ENCODE measurements at places on chromosomes 2 and 18. TPM values are rescaled to one million over a fixed set of nuclear protein-coding genes. Genes with fewer than 3 reads are reported as not detected.
A peak's percentile ranks its signal among the peaks of the same experiment; 100 is the strongest.

DNA sequence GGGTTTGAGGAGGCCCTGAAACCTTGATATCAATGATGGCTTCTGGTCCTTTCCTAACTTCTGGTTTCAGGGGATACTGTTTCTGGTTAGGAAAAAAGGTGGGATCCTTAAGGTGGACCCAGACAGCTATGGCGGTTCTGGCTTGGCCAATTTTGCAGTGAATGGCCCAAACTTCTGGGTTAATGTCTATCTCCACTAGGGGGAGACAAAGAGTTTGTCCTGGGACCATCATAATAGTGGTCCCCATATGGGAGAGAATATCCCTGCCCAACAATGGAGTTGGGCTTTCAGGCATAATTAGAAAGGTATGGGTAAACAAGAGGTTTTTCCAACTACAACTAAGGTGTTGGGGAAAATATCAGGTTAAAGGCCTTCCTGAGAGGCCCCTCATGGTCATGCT lies 273.5 kb downstream of the CALCRL start:
- no peak for DNase-seq

DNA sequence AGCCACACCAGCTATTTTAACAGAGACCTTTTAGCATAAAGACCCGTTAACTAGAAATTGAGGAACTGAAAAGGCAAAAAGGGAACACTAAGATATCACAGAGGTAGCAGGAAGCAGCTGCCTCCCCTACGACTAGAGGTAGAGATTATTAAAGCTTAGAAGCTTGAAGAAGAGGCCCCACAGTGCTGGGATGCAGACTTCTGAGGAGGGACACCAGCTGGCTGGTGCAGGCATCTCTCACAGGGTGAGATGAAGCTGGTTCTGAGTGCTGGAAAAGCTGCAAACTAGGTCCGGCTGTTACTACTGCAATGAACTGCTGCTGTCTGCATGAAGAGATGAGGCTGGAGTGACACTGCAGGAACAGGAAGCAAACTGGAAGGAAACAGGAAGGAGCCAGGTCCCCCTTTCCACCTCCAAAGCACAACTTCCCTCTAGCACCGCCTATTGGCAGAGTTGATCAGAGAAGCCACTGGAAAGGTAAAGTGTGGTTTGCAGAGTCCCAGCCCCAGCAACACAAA lies 61.2 kb upstream of the MRPS9 start:
- DNase-seq = no peak

- no peak for DNase-seq
These were observed 690.5 kb downstream of the ADCYAP1 start for GRCh38 chr18:1595195-1595594.

The AKAIN1 gene
- not detected for total RNA-seq

The VIT gene
- total RNA-seq = not detected

The CASP10 gene
- total RNA-seq = 23.0 TPM

The TTN gene
- 2.1 TPM for total RNA-seq

GRCh38 chr18:44841752-44842587 lies 161.3 kb downstream of the SETBP1 start:
- no peak for DNase-seq

The LBX2 gene
- 1.5 TPM for total RNA-seq

DNA sequence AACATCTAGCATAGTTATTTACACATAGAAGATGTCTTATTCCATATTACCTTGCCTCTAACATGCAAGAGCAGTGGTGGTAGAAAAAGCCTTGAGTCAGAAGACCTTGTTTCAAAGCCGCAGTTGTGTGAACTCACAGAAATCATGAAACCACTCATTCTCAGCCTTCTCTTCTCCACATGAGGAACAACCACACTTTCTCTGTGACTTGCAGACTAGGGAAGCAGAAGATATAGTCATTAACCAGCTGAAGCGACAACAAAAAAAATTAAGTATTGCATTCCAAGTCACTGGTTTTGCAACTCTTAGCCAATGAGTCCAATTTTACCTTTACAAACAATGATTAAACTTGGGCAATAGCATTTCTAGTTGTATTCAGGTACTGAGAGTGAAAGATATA lies 19.0 kb downstream of the TWSG1 start:
- DNase-seq = no peak

DNA sequence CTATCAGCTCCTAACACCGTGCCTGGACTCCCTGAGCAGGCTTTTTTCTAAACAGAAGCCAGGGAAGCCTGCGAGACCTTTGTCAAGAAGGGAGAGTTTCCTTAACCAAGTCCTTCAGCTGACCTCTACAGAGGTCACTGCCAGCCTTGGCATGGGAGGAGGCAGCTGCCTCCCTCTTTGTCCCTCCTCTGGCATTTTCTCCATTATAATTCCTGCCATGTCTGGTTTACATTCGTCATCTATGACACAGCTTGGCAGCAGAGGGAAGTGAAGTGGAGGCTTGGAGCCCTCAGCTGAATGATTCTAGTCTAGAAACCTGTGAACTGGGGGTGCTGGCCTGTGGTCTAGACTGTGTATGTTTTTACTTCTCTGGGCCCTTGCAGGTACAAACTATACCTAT lies 22.5 kb downstream of the LIPG start:
- no peak for DNase-seq

GRCh38 chr2:196113061-196113974 lies 44.7 kb upstream of the DNAH7 start:
- DNase-seq = no peak

- DNase-seq = no peak
These were observed 328.5 kb downstream of the AGPS start for GRCh38 chr2:177721087-177721486.

DNA sequence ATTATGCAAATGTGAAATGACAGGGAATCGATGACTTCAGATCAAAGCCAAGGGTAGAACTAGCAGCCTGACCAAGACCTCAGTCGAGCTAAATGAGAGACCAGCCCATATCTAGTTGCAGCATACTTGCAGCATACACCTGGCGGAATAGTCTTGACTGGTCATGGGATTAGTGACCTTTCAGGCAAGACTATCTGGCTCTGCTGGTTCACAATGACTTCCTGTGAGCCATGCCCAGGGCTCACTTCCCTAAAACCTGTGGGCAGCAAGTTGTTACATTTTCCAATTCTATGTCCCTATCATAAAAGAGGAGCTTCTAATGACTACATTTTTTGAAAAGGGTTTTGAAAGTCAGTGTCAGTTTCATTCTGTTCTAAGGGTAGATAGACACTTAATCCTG lies 1624.9 kb upstream of the CELF4 start:
- DNase-seq = no peak

DNA sequence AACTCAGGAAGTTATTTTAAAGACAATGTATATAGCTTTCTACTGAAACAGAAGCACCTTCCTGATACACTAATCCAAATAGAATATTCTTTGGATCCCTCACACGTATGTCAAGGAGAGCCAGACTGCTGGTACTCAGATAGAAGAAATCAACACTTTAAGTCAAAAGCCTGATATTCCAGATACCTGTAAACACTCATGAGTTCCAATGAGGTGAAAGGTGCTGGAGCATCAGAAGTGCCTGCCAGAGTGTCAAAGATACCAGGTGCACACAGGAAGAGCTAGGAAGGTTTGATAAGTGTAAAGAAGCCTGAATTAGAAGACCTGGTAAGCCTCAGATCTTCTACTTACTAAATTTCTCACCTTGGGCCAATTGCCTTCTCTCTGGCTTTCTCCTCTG lies 226.3 kb upstream of the SP5 start:
- no peak for DNase-seq

GRCh38 chr2:172329774-172330671 lies 97.4 kb upstream of the ITGA6 start:
- no peak for DNase-seq

The CDH19 gene
- not detected for total RNA-seq

- peak; percentile 46 for DNase-seq
These were observed 75.5 kb upstream of the ODC1 start for GRCh38 chr2:10523406-10524189.

DNA sequence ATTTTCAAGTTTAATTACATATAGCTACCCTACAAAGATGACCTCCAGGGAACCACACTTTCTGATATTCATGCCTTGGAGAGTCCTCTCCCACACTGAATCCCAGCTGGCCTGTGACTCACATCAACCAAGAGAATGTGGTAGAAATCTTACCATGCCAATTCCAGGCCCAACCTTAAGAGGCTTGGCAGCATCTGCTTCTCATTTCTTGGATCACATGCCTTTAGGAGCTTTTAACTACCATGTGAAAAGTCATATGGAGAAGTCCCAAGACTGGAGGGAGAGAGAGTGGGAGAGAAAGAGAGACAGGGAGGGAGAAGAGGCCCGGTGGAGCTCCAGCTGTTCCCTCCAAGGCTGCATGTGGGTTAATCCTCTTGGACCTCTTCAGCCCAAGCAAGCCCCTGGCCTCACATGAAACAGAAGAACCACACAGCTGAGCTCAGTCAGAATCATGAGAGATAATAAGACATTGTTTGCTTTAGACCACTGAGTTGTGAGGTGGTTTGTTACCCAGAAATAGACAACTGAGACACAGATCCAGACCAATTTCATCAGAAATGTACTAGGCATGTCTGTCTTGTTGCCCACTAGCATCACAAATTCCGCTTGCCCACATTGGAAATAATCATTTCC lies 190.7 kb downstream of the MTCL1 start:
- no peak for DNase-seq

The STPG4 gene
- 0.29 TPM for total RNA-seq

DNA sequence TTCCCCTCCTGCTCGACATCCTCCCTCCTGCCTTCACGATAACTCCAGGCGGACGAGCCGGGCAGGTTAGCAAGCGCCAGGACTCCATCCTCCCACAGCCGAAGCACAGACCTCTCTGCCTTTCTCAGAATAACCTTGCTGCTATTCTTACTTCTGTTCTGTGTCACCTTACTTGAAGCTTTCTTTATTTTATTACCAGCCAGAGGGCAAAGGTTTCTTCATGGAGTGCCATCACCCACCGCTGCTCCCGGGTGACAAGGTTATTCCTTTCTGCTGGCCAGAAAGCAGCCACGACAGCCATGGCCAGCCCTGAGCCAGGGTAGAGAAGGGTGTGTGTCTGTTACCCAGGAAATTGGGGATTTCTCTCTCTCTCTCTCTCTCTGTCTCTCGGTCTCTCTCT lies 227.1 kb downstream of the ANAPC1 start:
- no peak for DNase-seq

The RABL2A gene
- 9.5 TPM for total RNA-seq

The NOSTRIN gene
- total RNA-seq = not detected

The CYP1B1 gene
- total RNA-seq = 90.3 TPM

GRCh38 chr2:39623917-39624316 lies 41.8 kb upstream of the TMEM178A start:
- DNase-seq = no peak

- no peak for DNase-seq
These were observed 119.2 kb upstream of the ACVR1C start for GRCh38 chr2:157747695-157748370.

GRCh38 chr2:70083344-70084156 lies 3.7 kb upstream of the PCBP1 start:
- DNase-seq = no peak

The PSMA8 gene
- 1.3 TPM for total RNA-seq

DNA sequence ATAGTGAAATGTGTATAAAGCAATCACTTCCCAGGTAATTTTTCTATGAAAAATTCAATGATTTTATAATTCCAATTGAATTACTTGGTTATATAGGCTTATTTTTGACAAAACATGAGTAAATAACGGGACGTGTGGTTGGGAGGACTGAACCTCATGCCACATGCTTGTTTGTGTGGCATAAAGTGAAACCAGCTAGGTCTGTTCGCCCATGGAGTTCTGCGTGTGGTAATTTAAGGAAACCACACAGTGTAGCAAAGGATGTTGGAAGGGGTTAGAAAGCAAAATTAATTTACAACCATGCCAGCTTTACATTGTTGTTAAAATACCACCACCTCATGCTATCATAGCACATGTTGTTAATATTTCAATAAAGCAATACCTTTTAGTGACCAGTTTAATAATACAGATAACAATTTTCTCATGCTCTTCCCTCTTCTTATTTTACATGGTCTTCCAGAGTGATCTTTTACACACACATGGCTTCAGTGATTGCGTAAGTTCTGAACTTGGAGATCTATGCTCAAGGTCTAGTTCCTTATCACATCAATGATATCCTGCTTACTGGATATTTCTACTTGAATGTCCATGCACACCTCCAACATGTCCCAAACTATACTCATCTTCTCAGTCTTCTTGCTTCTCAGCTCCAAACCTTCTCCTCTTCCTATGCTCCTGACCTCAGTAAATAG lies 156.4 kb upstream of the ITGA4 start:
- DNase-seq = no peak

The MOGAT1 gene
- not detected for total RNA-seq

- DNase-seq = no peak
These were observed 40.6 kb downstream of the ZRANB3 start for GRCh38 chr2:135490376-135490775.

The IFT172 gene
- total RNA-seq = 17.4 TPM

- DNase-seq = no peak
These were observed at the start of gene VWC2L for GRCh38 chr2:214410918-214411554. Gene VWC2L (plus strand): TSS chr2:214411054. CDS start chr2:214414194, 3,140 bp downstream.

- no peak for DNase-seq
These were observed 423 bp upstream of the TTC27 start for GRCh38 chr2:32627441-32627813.

Measured in natural killer cell treated with Interleukin-12 subunit alpha and Interleukin-12 subunit beta and Interleukin-15 and Interleukin-18, amount 100 ng/mL, for 72 hours (primary cell).